ENCODE measurements at places on chromosomes 11 and 22.
A peak's percentile ranks its signal among the peaks of the same experiment; 100 is the strongest.

- no peak for DNase-seq
These were observed 9.3 kb upstream of the NUP160 start for GRCh38 chr11:47857485-47857884.

DNA sequence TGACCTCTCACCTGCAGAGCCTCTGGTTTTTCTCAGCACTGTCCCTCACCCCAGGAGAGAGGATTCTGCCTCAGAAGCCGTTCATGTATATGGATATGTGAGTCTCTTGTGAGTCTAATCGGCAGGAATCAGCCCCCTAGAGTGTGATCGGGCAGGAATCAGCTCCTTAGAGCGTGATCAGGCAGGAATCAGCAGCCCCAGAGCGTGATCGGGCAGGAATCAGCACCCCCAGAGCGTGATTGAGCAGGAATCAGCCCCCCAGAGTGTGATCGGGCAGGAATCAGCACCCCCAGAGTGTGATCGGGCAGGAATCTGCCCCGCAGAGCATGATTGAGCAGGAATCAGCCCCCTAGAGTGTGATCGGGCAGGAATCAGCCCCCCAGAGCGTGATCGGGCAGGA lies 80.0 kb upstream of the EIF3D start:
- no peak for DNase-seq

GRCh38 chr11:18834754-18835466 lies 43.3 kb upstream of the PTPN5 start:
- DNase-seq: no peak

DNA sequence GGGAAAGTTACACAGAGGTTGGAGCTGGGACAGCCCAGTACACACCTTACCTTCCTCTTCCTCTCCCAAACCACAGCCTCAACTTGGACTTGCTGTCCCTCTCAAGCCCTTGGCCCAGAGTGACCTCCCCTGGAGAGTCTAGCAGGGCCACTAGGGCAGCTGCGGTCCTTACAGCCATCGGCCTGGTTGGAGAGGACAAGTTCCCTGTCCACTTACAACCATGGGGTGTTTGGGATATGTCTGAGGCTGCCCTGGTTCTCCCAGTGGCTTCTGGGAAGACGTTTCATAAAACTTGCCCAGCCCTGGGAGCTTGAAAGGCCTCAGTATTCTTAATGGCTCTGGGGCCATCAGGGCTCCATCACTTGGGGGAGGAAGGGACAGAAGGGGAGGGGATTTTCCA lies 13.1 kb upstream of the DGKZ start:
- DNase-seq: no peak

GRCh38 chr11:130171534-130171933 lies 12.0 kb downstream of the ST14 start:
- no peak for DNase-seq

DNA sequence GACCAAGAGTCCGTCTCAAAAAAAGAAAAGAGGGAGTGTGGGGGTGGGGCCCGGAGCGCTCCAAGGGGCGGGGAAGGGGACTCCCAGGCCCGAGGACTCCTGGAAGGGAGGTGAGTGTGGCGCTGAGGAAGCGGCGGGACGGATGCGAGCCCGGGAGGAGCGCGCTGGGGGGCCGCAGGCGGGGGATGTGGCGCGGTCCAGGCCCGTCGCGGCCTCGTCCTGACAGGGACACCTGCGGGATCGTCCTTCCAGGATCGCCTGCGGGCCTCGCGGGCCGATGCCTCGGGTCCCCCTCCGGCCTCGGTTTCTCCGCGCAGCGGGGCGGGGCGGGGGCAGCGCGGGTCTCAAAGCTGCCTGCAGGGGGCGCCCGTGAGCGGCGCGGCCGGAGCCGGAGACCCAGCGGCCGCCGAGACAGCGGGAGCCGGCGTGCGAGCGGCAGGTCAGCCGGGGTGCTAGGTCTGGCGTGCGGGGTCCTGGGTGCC lies 3.8 kb upstream of the ADORA2A start:
- DNase-seq: peak; percentile 78

GRCh38 chr11:84594602-84595001 lies 1032.5 kb downstream of the DLG2 start:
- no peak for DNase-seq

DNA sequence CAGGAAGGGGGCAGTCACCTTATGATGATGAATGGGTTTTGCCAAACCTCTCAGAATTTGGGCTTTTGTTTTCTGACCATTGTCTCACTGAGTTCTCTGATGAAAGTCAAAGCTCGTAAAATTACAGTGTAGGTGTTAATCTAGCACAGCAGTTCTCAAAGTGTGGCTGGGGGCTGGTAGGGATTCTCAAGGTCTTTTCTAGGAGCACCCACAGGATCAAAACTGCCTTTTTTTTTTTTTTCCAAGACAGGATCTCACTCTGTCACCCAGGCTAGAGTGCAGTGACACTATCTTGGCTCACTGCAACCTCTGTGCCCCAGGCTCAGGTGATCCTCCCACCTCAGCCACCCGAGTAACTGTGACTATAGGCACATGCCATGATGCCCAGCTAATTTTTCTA lies 66.1 kb downstream of the C22orf31 start:
- no peak for DNase-seq

DNA sequence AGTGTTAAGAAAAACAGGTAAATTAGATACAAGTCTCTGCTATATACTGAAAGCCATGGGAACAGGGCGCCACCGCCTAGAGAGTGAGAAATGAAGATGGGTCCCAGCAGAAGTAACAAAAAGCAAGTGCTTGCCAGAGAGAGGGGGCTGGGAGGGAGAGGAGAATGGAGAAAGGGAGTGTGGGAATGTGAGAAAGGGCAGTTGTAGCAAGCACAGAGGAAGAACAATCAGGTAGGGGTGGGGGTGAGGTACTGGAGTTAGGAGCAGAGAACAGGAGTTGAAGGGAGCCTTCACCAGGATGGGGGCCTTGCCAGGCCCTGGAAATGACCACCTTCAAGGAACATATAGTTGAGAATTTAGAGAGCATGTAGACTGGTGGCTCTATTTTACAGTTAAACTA lies 66.8 kb downstream of the TCF20 start:
- DNase-seq: no peak

DNA sequence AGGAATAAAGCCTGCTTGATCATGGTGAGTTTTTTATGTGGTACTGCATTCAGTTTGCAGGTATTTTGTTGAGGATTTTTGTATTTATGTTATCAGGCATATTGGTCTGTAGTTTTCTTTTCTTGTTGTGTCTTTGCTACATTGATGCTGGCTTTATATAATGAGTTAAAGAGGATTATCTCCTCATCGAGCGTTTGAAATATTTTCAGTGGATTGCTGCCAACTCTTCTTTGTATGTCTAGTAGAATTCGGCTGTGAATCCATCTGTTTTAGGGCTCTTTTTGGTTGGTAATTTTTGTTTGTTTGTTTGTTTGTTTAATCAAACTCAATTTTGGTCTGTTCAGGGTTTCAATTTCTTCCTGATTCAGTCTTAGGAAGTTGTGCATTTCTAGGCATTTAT lies 758.4 kb downstream of the KCNA4 start:
- no peak for DNase-seq

GRCh38 chr11:68074584-68075352 lies 35.9 kb downstream of the TCIRG1 start:
- DNase-seq: no peak

Measured in upper lobe of left lung (tissue), 6 donors.